Glutamatergic neuron (in vitro differentiated cells): ENCODE measurements at places on chromosomes 5 and 9. TPM values are rescaled to one million over a fixed set of nuclear protein-coding genes. Genes with fewer than 3 reads are reported as not detected.

DNA sequence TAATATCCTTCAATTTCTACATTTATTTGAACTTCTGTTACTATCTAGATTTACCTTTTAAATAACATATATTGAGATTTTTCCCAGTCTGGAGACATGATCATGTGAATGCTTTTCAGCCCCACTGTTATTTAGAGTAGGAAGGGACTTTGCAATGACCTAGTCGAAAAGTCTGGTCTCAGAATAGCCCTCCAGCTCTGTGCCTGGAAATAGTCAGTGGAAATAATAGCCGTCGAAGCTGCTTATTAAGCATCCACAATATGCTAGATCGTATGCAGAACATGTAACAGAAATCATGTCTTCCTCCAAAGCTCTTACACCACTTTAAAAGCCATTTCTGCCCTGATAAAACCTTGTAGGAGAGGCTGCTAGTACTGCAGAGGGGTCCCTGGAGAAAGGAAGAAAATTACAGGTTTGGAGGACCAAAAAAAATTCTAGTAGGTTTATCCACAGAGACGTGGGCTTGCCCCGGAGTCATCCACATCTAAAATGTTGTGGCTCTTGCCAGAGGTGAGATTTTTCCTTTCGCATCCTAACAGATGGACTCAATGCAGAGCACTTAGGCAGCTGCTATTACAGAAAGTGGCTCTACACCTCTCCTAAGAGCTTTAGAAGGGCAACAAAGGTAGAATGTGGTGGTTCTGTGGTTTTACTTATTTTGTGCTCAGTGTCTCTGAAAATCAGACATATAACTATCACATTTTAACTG is 2.5 kb upstream of the FGF1 start:
- no peak for DNase-seq

DNA sequence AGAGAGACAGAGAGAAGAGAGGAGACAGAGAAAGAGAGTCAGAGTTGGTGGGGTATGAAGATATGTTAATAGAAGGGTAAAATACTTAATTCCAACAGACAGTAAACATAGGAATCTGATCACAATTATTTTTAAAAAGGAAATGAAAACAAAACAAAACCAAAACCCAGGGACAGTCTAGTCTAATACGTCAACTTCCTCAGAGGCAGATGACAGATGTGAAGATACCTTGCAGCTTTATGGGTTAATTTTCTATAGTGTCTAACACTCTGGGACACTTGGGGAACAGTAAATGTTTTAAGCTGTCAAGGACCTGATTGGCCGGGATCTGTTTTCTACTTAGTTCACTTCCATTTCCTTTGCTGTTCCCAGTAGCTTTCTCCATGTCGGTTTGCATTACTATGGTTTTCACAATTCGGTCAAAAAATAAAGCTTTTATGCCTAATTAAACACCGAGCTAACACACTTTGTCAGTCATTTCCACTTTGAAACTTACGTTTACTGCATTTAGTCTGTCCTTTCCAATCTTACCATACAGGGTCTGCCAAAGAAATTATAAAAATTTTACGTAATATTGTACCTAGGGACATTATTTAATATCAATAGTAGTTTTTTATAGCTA is 216.5 kb downstream of the MCTP1 start:
- DNase-seq = no peak

DNA sequence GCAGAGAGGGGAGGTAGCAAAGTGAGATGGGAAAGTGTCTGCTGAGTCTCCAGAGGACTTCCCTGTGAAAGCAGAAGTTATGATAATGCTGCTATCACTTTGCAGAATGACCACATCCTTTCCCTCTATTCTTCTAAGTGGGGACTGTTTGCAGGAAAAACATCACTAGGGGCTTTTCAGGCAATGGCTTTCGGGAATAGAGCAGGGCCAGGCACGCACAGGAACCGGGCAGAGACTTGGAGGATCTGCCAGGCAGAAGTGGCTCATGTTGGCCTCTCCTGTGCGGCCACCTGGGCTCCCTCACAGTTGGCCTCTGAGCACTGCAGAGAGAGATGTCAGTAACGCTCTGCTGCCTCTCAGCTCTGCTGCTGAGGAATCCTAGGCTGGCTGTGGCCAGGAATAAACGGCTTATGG is 214.7 kb downstream of the MAST4 start:
- DNase-seq = no peak

GRCh38 chr5:76378355-76378754 is 24.7 kb upstream of the IQGAP2 start:
- DNase-seq = no peak

GRCh38 chr5:115842089-115842935 is 577 bp downstream of the AP3S1 start:
- DNase-seq = peak; percentile 80

GRCh38 chr5:79642210-79642609 is 30.0 kb downstream of the TENT2 start:
- DNase-seq = no peak

DNA sequence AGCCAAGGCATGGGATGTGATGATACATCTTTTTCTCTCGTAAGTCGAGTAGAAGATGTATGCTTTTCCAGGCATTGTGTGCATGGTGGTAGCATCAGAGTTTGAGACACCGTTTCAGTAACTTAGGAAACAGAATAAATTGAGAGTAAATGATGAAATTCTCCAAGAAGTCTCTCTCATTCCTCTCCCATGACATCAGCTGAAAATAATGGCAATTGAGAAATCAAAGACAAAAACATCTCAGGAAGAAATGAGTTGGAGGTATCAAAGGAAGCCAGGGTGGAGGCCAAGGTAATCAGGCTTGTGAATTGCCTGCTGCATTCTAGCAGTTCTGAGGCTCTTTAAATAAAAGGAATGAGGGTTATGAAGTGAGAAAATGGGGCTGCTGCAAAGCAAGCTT is 53.9 kb downstream of the SGCD start:
- DNase-seq = no peak

DNA sequence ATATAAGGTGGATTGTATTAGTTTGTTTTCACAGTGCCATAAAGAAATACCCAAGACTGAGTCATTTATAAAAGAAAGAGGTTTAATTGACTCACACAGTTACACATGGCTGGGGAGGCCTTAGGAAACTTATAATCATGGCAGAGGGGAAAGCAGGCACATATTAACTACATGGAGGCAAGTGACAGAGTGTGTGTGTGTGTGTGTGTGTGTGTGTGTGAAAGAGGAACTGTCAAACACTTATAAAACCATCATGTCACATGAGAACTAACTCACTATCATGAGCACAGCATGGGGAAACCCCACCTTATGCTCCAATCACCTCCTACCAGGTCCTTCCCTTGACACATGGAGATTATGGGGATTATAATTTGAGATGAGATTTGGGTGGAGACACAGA is 118.6 kb downstream of the SPEF2 start:
- DNase-seq = no peak

DNA sequence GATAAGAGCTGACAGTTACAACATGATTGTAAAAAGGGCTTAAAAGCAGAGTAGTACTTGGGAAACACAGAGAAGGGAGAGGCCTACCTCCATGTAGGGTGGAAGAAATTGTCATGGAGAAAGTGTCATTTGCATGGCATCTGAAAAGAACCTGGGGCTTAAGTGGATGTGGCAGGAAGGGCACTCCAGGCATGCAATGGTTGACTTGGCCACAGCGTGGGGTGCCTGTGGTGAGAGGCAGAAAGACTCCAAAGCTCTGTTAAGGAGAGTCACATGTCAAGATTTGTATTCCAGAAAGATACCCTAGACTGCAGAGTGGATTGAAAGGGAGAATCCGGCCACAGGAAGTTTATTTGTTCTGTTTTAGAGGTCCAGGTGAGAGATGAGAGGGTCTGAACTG is 2.4 kb downstream of the POLR3G start:
- no peak for DNase-seq

DNA sequence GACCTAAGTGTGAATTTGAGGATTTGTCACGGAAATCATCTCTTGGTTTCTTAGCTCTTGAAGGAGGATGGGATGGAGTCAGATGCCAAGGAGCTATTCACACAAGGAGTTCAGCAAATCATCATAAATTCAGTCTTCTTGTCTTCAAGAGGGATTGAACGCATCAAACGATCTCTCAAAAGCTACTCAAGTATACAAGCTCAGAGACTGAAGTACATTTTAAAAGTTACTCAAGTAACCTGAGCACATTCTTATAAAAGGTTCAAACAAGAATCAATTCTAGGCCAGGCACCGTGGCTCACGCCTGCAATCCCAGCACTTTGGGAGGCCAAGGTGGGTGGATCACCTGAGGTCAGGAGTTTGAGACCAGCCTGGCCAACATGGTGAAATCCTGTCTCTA is 21.1 kb upstream of the GOLPH3 start:
- DNase-seq = no peak

- no peak for DNase-seq
Observed at GRCh38 chr5:33272288-33272687, 168.5 kb upstream of the TARS1 start.

- DNase-seq = no peak
Observed at GRCh38 chr5:151574444-151574996, 16.6 kb downstream of the FAT2 start.

- no peak for DNase-seq
Observed at GRCh38 chr9:125495172-125496119, 211.6 kb downstream of the MAPKAP1 start.

Gene HTR1A
- total RNA-seq = 1.2 TPM

Gene KCNIP1
- total RNA-seq = 0.47 TPM

Gene MARCOL
- not detected for total RNA-seq

Gene SLC36A2
- not detected for total RNA-seq

Gene GPX3
- total RNA-seq = 20.4 TPM

Gene GFRA3
- total RNA-seq = 1.1 TPM

Gene IL3
- total RNA-seq = not detected

Gene HEXB
- 13.5 TPM for total RNA-seq

Gene SLC22A4
- 0.37 TPM for total RNA-seq
